T-helper 17 cell (primary cell): ENCODE measurements at places on chromosomes 11 and 22.

DNA sequence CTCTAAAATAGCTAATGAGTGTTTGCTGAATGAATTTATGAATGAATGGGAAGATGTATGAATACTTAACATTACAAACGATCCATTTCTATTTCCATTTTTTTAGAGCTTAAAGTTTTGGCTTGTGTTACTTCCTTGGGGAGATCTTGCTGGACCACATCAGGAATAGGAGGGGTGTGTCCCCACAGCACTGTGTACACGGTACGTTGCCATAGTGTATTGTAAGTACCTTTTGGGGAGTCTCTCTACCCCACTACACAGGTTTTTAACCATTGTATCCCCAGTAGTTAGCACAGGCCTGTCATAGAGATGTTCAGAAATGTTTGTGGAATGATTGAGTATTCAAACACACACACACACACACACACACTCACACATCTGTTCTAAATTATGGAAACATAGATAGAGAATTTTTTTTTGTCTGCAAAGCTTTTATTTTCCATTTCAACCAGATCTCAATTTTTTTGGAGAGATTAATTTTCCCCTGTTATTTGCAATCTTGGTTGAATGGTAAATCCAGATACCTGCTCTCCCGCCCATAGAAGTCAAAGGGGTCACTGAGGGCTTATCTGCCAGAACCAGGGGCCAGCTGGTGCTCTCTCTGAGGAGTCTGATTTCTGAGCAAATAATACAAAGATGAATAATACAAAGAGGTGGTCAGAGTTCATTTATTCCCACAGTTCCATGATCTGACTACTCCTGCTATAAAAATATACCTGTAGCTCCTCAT lies 471.0 kb downstream of the INSC start:
- DNase-seq: no peak

DNA sequence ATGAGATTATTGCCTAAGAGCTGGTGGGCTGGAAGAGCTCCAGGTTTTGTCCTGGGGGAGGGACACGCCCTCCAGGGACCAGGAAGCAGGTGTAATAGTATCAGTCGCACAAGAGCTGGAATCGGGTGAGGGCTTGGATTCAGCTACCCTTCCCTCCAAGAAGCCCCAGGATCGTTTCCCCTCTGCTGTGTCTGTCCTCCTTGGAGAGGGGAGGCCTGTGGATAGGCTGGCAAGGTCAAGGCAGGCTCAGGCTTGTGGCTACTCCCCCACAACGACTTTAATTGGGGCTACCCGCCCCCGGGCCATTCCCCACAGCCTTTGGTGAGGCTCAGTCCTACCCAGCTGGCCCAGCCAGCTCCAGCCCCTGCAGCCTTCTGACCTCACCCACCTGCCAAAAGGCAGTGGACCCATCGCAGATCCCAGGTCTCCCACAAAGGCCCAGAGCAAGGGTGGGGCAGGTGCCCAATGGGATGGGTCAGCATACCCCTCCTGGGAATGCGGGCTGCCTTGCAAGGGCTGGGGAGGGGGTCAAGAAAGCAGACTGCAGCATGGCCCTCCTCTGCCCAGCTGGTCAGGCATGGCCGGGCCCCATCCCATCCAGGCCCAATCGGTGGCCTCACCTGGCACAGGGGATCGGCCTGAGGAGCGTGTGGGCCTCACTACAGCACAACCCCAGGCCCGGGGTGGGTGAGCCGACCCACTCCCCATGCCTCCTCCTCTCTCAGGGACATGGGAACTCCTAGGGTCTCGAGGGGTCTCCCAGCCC lies 1.0 kb downstream of the CTSD start:
- DNase-seq: no peak

DNA sequence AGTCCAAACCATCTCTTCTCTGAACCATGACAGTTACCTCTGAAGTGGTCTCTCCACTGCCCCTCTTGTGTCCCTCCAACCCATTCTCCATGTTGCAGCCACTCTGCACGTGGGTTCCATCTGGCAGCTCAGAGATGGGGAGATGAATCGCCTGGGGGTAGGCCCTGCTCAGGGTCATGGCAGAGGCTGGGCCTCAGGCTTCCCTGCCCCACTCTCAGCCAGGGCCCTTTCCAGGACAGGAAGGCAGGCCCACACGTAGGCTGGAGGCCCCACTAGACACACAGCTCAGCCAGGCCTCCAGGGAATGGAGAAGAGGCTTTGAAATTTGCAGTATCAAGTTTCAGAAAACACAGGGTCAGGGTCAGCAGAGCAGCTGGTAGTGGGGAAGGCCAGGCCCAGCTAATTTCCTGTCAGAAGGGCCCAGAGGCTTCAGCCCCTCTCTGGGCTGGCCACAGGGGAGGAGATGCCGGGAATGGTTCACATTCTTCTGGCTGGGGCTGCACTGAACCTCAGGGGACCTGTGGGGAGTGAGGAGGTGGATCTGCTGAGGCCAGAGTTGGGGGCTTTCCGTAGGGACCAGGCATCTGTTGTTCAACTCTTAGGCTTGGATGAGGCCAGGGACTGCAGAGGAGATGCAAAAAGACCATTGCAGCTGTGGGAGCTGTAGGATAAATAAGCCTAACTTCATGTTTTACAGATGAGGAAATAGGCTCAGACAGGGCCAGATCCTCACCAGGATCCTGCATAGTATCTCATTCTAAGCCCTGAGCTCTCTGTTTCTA lies 101.6 kb downstream of the SWAP70 start:
- no peak for DNase-seq

DNA sequence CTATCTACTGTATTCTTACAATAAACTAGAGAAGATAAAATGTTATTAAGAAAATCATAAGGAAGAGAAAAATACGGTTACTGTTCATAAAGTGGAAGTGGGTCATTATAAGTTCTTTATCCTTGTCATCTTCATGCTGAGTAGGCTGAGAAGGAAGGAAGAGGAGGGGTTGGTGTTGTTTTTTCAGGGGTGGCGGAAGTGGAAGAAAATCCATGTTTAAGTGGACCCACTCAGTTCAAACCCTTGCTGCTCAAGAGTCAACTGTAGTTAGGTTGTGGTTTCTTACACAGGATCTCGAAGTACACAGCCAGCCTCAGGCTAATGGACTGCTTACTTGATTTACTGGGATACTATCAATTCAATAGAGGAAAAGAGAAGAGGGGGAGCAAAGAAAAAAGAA lies 63.1 kb downstream of the PIWIL4 start:
- DNase-seq: no peak

- DNase-seq: no peak
These were observed 47.2 kb upstream of the SYT7 start for GRCh38 chr11:61627850-61628661.

DNA sequence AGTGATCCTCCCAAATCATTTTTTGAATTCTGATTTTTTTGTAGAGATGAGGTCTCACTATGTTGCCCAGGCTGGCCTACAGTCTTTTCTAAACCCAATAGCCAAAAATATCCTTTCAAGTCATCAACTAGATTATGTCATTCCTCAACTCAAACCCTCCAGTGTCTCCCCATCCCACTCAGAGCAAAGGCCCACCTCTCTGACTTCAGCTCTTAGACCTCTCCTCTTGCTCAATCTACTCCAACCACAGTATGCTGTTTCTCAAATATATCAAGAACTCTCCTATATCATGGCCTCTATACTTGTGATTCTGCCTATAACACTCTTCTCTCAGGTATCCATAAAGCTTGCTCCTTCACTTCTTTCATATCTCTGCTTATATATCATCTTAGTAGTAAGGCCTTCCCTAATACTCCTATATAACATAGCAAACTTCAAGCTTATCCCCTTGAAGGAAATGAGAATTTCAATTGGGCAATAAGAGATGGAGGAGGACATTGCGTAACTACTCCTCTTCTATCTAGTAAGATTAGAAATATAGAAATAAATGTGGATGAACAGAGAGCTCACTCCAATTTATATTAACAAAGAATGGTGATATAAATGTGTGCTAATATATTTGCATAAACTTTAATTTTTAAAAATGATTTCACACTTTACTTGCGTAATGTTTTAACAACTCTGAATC lies 24.5 kb downstream of the DLG2 start:
- no peak for DNase-seq

DNA sequence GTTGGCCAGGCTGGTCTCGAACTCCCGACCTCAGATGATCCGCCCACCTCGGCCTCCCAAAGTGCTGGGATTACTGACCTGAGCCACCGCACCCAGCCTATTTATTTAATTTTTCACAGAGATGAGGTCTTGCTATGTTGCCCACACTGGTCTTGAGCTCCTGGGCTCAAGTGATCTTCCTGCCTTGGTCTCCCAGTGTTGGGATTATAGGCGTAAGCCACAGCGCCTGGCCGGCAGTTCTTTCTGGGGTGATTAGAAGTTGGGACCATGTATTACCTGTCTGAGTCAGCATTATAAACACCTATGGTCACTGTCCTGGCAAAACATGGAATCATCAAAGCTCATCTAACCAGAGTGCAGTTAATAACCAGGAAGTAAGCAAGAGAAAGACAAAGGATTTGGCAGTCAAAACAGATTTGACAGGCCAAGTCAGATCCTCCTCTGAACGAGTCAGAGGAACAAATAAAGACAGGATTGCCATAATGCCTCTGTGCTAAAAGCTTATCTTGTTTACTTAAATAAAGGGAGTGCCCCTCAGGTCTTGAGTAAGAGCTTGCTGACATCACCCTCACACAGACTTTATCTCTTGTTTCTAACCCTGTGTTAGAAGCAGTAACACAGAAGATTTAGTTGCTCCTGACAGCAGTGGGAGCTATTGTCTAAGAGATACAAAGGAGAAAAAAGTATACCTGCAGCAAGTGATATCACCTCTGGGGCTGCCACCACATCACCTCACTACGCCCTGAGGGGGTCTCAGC lies 3.7 kb downstream of the SERPIND1 start:
- DNase-seq: no peak

GRCh38 chr22:49328118-49328475 lies 499.6 kb downstream of the BRD1 start:
- no peak for DNase-seq

GRCh38 chr22:26612652-26613051 lies 5.2 kb downstream of the CRYBB1 start:
- DNase-seq: no peak

GRCh38 chr11:2458321-2458720 lies 13.5 kb downstream of the KCNQ1 start:
- no peak for DNase-seq

DNA sequence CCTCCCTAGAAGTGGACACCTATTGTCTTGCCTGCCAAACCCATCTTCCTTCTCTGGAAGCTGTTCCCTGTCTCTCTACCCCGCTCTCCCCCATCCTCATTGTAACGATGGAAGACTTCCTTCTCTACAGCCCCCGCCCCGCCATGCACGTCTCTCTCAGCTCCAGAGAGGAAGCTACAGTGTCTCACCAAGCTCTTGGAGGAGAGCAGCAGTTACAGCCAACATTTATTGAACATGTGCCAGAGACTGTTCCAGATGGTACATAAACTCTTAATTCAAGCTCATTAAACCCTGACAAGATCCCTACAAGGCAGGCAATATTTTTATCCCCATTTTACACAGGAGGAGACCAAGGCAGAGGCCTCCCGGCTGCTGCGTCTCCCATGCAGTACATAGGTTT lies 15.1 kb downstream of the MCHR1 start:
- DNase-seq: no peak

DNA sequence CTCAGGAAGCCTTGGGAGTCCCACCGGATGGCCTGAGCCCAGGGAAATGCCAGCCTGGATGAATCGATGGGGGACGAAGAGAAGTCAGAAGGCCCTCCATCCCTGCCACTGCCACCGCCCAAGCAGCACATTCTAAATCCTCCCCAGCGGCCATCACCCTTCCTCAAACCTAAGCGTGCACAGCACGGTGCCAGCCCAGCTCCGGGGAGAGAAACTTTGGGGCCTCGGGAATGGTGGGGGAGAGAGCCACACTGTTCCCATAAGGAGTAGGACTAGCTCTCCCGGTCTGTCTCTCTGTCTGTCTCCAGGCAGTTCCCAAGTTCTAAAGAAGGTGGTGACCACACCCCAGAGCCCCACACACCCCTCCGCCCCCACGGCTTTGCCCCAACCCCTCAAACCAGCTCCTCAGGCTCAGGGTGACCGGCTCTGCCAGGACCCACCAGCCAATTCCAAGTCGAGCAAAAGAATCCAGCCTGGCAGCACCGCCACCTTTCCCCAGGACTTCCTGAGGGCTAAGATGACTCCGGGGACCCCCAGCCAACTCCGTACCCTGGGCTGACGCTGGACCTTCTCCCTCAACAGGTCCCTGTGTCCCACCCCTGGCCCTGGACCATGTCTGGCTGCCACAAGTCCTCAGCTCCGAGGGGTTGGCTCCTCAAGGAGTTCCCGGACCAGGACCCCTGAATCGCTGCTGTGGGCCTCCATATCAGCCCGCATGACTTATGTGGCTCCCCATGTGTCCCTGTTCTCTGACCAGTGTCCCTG lies 2.7 kb downstream of the AHNAK start:
- DNase-seq: no peak

DNA sequence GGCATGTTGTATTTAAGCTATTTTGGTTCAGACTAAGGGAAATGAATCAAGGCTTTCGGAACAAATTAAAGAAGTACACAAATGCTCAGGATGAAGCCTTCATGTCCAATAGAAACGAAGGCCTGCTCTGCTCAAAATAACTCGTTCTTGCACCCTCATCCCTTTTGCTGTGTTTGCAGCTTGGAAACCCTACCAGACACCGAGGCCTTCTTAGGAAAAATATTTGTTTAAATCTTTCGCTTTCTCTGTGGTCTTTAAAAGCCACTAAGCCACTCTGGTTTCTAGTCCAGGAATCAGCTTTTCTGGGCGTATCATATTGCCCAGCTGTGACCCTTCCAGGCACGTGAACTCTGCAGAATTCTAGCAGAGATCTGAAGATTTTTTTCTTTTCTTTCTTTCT lies 60.9 kb upstream of the HSPA8 start:
- DNase-seq: no peak

- DNase-seq: no peak
These were observed 115.4 kb downstream of the MED15 start for GRCh38 chr22:20622650-20623339.

GRCh38 chr11:123654566-123655081 lies at the start of gene SCN3B:
Gene SCN3B, minus strand, starts transcription at chr11:123654624. Its CDS starts 823 bp downstream, at chr11:123653801.
- DNase-seq: no peak

GRCh38 chr11:80383655-80384054 lies 942.8 kb upstream of the TENM4 start:
- DNase-seq: no peak

DNA sequence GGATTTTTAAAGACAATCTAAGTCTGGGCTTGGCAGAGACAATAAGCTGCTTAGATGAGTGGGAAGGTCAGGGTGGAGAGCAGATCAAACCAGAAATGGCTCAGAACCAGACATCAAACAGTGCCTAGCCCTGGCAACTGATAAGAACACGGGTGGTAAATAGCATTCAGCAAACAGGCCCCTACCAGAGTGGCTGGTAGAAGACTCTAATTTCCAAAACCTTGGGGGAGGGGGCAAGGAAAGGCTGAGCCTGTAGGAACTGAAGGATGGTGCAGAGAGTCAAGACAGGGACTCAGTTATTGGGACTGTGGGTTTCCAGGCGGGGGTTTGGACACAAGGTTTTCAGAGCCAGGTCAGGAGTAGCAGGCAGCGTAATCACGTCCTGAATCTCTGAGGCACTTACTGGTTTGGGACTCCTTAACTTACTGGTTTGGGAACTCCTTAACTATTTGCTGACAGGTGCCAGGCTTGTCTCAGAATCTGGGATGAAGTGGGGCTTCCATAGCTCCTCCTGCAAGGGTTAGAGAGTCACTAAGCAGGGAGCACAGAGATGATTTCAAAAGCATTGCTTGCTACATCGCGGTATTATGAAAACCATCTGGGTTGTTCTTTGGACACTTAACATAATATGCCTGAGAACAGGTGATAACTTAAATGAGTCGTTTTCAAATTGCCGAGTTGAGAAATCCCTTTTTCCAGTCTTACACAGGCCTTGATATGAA lies 5.7 kb upstream of the ABTB2 start:
- no peak for DNase-seq

- no peak for DNase-seq
These were observed 28.7 kb upstream of the LMO1 start for GRCh38 chr11:8292351-8292750.
